Tongue (tissue), 3 donors: ENCODE measurements at places on chromosomes 11 and 22. TPM values are rescaled to one million over a fixed set of nuclear protein-coding genes. Genes with fewer than 3 reads are reported as not detected.

Gene FAM227A
- total RNA-seq = 1.9 TPM

Gene ISX
- not detected for total RNA-seq

Gene MUC2
- total RNA-seq = 1.8 TPM

Gene MYEOV
- total RNA-seq = 1.3 TPM

Gene OR51F1
- not detected for total RNA-seq

Gene THAP7
- 27.7 TPM for total RNA-seq

Gene CRYBB3
- total RNA-seq = not detected

Gene OR5AN1
- not detected for total RNA-seq

Gene OR5P2
- not detected for total RNA-seq

Gene PGA5
- total RNA-seq = not detected

Gene CRYAB
- 90.5 TPM for total RNA-seq

Gene TP53I11
- total RNA-seq = 36.9 TPM

Gene C11orf91
- not detected for total RNA-seq

Gene PHLDA2
- 1.9 TPM for total RNA-seq

Gene CCDC116
- not detected for total RNA-seq

Gene SAA2
- total RNA-seq = not detected

Gene CHRM4
- total RNA-seq = not detected

Gene P2RY2
- 25.6 TPM for total RNA-seq

Gene DMC1
- 3.9 TPM for total RNA-seq

Gene DGCR6L
- 37.6 TPM for total RNA-seq

Gene PLAAT2
- total RNA-seq = 3.7 TPM

Gene LDHAL6A
- total RNA-seq = not detected

Gene SLC29A2
- 10.2 TPM for total RNA-seq

Gene CADM1
- 53.1 TPM for total RNA-seq

Gene SCO2
- 1.3 TPM for total RNA-seq

Gene CASP12
- total RNA-seq = 2.2 TPM

Gene POU2AF2
- 0.41 TPM for total RNA-seq

Gene TSSK2
- total RNA-seq = not detected

Gene OR4C45
- total RNA-seq = not detected

Gene HTATIP2
- total RNA-seq = 8.8 TPM

Gene OR8G1
- not detected for total RNA-seq

Gene OR8D4
- total RNA-seq = 0.21 TPM
